Eye (tissue), 1 donor: ENCODE measurements at places on chromosomes 4 and X.

- peak; percentile 43 for DNase-seq
Observed at GRCh38 chr4:165877286-165877685, 4.2 kb downstream of the TLL1 start.

DNA sequence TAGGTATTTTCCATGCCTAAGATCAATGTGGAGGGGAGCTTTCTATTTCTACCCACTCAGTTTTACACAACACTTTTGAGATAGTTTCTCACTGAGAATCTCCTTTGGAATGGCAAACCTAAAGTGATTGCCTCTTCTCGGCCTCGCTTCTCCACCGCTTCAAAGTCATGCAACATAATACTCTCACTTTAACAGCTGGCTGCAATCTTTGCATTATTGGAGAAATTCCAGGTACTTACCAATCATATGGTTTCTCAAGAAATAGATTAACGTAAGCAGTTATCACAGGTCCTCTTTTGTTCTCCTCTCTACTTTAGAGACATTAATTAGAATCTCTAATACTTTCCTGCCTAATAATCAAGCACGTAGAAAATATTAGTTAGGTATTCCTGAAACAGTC lies 3.7 kb upstream of the IL13RA2 start:
- no peak for DNase-seq

DNA sequence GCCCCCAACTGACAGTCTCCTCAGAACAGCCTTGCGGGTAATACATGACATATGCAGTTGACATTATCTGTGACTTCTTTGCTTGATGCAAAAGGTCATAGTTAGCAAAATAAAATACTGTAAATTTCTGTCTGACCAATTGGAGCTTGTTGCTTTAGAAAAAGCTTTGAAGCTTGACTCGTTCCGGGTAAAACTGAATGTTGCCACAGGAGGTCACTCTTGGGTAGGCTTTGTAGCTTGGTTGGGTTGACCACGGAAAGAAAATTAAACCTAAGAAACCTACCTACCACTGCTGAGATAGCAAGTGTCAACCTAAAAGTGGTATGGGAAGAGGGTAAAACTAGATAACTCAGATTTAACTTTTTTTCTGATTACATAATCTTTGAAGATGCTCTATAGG lies 23.2 kb downstream of the PRPS2 start:
- peak; percentile 57 for DNase-seq

GRCh38 chr4:15198070-15198727 lies 195.9 kb downstream of the CPEB2 start:
- DNase-seq, result peak; percentile 36

GRCh38 chr4:120841580-120841979 lies 80.9 kb downstream of the PRDM5 start:
- no peak for DNase-seq

- DNase-seq, result no peak
Observed at GRCh38 chr4:161554372-161554990, 609.3 kb downstream of the FSTL5 start.

- no peak for DNase-seq
Observed at GRCh38 chrX:98380106-98380505, 1496.4 kb downstream of the RPA4 start.

DNA sequence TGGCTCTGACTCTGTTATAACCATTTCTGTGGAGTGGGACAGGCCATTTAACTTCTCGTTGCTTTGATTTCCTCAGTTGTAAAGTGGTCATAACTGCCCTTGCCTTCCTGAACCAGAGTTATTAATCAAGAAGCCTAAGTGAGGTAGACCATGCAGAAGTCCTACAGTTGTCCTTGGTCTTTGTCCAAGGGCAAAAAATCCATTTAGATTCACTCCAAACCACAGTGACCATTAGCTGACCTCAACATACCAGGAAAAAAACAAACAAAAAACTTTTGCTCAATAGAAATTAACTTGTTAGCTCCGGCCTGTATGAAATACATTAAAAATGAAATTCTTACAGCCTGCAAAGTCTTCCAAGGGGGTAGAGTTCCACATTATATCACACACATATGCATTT lies 52.7 kb downstream of the TBC1D9 start:
- no peak for DNase-seq

- DNase-seq, result no peak
Observed at GRCh38 chrX:12657433-12657832, 133.8 kb upstream of the PRPS2 start.

DNA sequence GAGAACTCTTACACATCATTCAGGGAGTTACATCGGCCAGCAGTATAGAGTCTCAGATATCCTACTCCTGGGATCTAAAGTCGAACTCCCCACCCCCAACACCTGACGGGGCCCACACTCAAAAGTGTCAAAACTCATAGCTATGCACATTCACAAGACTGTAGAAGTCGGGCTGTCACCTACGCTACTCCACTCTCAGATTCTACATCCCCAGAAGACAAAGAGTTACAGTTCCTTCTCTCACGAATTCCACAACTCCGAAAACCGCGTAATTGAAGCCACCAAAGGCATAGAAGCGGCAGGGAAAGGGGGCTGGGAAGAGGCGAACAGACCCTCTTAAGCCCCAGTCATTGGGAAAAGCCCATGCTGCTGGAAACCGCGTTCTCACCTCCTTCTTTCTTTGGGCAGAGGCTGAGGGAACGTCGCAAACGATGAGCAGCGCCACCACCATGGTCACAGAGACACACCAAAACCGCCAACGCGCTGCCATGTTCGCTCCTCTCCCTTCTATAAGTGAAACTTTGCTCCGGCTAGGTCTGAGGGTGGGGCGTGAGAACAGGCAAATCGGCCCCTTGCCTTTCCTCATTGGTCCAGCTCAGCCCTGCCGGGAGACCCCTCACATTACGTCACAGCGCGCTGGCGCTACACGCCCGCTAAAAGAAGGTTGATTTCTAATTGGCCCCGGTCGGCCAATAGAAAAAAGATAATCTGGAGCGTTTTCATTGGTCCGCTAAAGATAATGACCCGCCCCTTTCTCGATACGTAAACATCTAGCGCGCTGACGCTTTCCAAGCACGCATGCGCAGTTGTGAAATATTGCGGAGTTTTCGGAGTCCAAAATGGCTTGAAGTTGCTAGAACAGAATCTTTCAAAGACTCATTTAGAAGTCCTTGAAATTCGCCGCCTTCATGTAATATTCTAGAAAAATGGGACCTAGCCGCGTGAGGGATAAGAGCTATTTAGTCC lies at the start of gene MAGT1:
Gene MAGT1, minus strand, starts transcription at position 515 of the 966 bp plus-strand sequence. Its CDS starts 25 bp downstream, at position 490.
- DNase-seq, result peak; percentile 98

- DNase-seq, result no peak
Observed at GRCh38 chrX:16852617-16853179, 17.5 kb downstream of the RBBP7 start.

GRCh38 chr4:10856271-10856782 lies 171.8 kb upstream of the CLNK start:
- no peak for DNase-seq

DNA sequence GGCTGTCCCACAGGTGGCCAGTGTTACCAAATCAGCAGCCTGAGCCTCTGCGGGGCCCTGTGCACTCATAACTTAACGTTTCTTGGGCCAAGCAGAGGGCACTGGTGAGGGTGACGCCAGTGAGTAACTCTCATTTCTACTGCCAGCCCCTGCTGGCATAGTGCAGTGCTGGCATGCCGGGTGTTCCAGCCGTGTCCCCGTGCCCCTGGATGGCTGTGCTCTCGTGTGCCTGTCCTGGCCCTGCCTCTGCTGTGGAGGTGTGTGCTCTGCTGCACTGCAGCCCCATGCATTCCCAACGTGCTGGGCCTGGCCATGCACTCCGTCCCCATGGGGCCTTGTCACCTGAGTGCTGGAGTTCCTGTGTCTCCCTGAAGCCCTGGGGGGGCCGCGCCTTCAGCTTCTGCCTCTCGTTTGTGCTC lies 14.7 kb downstream of the TBC1D14 start:
- DNase-seq, result no peak

DNA sequence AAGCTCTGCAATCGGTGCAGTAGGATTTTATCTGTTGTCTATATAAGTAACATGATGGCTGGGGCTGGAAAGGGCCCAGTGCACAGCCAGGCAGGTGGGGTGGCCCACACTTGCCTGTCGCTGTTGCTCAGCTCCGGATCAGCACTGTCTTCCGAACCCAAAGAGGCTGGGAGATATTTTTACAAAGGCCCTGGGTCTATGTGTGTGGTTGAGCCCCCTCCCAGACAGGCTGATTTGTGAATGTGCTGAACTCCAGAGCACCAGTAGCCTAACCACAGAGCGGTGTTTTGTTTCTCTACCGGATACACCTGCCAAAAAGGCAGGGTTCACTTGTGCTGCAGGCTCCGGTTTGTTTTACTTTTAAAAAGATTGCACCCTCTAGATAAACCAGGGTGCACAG lies 33.5 kb upstream of the CHRNA9 start:
- no peak for DNase-seq

GRCh38 chr4:88017516-88018297 lies 10.3 kb downstream of the PKD2 start:
- DNase-seq, result peak; percentile 21

DNA sequence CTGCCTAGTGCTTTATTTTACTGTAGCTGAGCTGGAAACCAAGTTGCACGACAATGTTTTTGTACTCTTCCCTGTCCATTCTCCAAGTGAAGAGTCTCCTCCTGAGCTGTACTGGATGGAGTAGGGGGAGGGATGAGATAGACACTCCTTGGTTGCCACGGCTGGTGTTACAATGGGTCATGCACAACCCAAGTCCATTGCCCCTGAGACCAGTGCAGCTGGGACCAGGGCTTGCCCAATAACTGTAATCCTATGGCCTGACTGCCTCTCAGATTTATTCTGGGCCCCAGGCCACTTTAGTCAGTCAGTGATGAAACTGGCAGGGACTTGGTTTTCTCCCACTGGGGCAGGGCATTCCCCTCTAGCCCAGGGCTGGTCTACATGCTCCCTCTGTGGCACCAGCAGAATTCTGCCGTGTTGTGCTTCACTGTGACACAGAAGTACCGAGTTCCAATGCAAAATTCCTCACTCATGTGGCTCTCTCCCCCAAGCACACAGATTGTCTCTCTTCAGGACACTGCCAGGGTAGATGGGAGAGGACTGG lies 203.3 kb upstream of the PCDH18 start:
- DNase-seq, result no peak

GRCh38 chr4:26753617-26754016 lies 107.0 kb upstream of the STIM2 start:
- peak; percentile 46 for DNase-seq

GRCh38 chr4:69775321-69775867 lies 15.0 kb upstream of the SULT1B1 start:
- DNase-seq, result no peak

DNA sequence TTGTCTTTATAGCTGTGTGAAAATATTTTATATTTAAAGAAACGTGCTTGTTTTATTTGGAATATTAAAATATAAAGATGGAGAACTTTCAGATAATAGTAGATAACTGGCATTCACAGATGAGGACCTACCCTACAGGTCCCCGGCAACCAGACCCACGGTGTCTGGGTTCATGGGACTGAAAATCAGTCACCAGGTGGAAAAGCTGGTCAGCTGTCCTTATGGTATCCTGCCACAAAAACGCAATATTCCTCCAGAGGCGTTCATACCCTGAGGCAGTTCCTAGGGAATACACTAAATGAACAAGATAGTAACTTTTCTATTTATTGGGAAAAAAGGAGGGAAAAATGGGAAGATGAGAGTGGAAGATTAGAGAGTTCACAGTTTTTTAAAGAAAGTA lies 1.2 kb downstream of the TLR6 start:
- DNase-seq, result no peak

- DNase-seq, result no peak
Observed at GRCh38 chrX:49042581-49043219, 457 bp downstream of the TFE3 start.

DNA sequence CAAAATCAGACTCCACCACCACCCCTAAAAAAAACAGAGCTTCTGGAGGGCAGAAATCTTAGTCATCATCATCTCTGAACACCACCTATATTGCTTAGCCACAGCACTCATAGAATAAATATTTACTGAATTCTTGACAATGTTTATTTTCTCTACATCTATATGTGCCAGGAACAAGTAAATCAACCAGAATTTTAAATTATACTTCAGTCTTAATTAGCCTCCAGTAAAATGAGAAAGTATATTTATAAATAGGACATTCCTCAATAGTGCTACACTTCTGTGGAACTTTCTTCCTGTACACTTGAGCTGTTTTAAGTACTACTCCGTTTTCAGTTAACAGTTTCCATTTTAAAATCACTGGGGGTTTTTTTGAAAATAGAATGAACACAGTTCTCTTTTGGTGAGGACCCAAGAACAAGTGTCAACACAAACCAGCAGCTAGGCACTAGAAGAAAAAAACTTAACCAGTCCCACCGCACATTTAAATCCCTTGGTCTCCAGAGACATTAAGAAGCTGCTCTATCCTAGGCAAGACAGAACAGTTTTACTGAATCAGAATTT lies 25.5 kb downstream of the SMIM14 start:
- no peak for DNase-seq
